H4 (cell line): ENCODE measurements at places on chromosomes 12 and 14. TPM values are rescaled to one million over a fixed set of nuclear protein-coding genes. Genes with fewer than 3 reads are reported as not detected.

MYH6 gene
- total RNA-seq = not detected in 2 replicates

GLT1D1 gene
- not detected in 2 replicates for total RNA-seq

LRP6 gene
- total RNA-seq = 14.0 and 19.0 TPM in 2 replicates

BICDL1 gene
- total RNA-seq = 1.4 and 6.8 TPM in 2 replicates

PTCSC3 gene
- not detected in 2 replicates for total RNA-seq

SIX4 gene
- 8.3 and 12.6 TPM in 2 replicates for total RNA-seq

FNTB gene
- 5.7 and 15.9 TPM in 2 replicates for total RNA-seq

DNA sequence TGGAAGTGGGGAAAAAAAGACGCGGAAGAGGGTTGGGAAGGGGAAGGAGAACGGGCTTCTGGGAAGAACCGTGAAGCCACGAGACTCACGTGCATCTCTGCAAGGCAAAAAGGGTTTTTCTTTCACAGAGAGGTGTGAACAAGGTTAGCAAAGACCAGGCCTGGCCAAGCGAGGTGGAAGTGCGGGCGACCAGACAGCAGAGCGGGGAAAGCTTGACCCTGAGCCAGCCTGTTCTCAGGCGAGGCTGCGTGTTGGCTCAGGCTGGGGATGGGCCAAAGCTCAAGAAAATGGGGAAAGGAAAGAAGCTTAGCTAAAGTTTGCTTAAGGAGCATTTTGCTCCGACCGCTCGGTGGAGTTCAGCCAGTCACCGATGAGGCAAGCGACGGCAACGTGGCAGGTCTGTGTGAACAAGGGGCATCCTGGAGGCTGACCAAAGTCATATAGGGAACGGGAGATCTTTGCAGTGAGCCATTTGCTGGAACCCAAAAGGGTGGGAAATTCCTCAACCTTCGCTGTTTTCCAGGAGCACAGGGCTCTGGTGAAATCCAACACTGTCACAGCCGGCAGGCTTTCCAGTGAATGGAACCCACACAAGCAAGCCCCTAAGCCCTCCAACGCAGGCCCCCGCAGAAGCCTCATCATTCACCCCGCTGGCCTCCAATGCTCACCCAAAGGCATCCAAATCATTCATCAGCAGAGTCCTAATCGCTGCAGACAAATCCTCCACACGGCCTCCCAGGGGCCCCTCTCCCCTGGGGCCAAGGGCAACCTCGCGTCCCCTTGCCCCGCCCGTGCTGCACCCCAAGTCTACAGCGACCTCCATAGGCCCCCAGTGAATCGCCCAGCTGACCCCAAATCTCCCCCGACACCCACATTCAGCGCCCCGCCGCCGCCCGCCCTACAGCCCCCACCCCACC, 754 bp downstream of the ZNF605 start:
- DNase-seq = no peak

DNA sequence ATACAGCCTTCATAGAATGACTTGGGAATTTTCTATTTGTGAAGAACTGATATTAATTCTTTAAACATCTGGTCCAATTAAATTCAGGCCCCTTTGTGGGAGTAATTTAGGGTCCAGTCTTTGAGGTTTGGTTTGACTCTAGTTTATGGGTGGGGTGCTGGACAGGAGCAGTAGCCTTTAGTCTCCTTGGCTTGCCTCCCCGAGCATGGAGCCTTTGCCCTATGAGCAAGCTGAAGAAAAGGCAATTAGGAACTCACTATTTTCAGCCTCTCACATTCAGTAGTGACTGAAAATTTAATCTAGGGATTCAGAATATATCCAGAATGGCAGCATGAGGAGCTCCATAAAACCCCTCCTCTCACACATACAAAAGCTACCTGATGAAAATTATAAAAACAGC, 161.1 kb downstream of the TRHDE start:
- no peak for DNase-seq

- no peak for DNase-seq
Measured at GRCh38 chr12:70615174-70615866, 21.9 kb downstream of the PTPRB start.

- DNase-seq = peak; percentile 16
Measured at GRCh38 chr12:67222302-67222701, 46.9 kb upstream of the CAND1 start.

DNA sequence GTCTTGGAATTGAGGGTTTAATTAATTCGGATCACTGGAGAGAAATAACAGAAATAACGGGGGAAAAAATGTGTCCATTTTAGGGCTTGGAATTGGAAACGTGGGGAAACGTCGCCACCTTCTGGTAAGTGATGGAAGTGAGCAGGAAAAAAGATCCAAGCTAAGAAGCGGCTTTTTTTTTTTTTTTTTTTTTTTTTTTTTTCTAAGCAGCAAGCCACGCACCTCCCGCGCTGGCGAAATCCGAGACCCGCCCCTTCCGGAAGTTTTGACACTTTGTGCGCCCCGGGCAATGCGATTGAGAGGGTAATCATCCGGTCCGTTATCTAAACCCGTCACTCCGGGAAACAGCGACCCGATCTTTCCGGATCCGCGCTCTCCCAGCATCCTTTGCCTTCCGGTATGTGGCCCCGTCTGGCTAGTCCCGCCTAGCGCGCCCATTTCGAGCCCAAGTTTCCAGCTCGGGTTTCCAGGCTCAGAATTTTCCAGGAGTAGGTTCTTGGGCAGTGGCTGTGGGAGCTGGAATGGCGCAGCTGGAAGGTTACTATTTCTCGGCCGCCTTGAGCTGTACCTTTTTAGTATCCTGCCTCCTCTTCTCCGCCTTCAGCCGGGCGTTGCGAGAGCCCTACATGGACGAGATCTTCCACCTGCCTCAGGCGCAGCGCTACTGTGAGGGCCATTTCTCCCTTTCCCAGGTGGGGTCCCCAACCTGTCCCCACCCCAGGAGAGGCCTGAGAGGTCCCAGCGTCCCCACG, at the start of gene ALG10:
TSS of gene ALG10 (plus strand) at position 418 of the 752 bp plus-strand sequence. CDS start at position 522, 104 bp downstream.
- peak; percentile 93 for DNase-seq

DNA sequence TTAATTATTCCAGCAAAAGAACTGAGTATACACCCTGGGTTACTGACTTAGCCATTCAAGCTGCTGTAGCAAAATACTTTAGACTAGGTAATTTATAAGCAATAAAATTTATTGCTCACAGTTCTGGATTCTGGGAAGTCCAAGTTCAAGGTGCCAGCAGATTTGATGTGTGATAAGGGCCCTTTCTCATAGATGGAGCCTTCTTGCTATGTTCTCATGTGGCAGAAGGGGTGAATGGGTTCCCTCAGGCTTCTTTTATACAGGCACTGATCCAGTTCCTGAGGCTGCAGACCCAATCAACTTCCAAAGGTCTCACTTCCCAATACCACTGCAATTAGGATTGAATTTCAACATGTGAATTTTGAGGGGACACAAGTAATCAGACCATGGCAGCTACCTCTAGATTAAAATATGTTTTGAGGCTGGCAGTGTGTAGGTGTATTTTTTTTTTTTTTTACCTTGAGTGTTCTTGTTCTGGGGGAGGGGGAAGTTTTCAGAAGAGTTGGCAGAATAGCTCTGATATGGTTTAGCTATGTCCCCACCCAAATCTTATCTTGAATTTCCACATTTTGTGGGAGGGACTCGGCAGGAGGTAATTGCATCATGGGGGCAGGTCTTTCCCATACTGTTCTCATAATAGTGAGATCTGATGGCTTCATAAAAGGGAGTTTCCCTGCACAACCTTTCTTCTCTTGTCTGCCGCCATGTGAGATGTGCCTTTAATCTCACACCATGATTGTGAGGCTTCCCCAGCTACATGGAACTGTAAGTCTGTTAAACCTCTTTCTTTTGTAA, 178.2 kb downstream of the RASSF9 start:
- DNase-seq = no peak

GRCh38 chr12:87930627-87931026, 98.6 kb downstream of the C12orf50 start:
- DNase-seq = no peak

GRCh38 chr14:20492486-20492885, 12.9 kb upstream of the RNASE10 start:
- DNase-seq = no peak

- DNase-seq = no peak
Measured at GRCh38 chr12:124577986-124578385, 10.6 kb upstream of the NCOR2 start.

- DNase-seq = no peak
Measured at GRCh38 chr14:35366056-35366451, 38.5 kb downstream of the NFKBIA start.

- DNase-seq = peak; percentile 60
Measured at GRCh38 chr14:74062809-74063150, 21.5 kb downstream of the ALDH6A1 start.
